ENCODE measurements at places on chromosomes 1 and 21.

DNA sequence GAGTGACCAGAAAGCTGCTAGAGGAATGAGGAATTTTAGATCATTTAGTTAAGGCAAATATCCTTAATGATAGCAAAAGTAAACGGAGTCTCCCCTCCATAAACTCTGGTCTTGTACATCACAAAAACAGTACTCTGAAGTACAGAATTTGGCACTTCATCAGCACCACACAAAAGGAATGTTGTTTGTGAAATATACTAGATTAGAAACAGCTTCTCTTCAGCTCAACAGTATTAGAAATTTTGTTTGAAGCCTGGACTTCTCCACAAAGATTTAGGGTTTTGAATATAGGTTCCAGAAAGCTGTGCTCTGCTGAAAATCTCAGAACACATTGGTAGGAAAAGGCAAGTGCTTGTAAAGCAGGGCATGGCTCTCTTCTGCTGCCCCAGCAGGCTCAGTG lies 135.1 kb upstream of the PTGFR start:
- DNase-seq: no peak

DNA sequence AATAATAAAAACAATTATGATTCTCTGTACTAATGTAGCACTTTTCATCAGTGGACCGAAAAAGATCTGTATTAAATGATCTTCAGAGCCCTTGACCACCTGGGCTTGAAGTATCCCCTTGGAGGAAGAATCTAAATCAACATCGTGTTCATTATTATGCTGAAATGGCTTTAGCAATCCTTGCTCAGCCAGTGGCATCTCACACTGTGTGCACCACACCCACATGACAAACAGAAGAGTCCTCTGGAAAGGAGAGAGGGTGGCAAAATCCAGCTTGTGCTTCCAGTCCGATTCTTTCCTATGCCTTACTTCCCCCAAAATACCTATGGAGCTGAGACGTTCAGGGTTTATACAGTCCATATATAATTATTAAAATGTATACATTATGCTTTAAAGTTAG lies 318.5 kb upstream of the RUNX1 start:
- DNase-seq: no peak

DNA sequence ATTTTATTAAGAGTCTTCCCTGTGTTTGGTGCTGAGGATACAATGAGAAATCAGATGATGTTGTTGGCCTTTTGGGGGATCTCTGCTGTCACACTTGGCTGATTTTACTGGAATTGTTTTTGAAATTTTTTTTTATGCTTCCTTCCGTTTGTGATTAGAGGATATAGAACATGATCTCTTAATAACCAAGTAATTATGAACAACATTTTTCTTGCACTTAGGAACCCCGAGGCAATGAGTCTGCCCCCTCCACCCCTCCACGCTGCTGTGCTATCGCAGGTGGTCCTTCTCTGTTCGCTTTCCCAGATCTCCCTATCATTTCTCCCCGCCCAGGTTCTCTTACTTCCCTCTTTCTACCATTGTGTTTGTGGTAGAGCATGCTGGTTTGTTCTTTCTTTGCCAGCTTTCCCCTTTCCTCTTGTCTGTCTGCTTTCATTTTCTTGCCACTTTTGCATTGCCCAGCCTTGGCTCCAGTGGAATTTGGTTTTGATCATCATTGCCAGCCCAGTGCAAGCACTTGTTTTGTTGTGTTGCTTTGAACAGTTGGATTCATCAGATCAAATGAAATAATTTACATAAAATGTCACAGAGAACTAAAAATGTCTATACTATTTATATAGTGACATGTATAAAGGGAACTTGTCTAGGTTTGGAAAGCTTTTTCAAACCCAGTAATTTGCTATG lies 73.1 kb upstream of the SCCPDH start:
- DNase-seq: no peak

DNA sequence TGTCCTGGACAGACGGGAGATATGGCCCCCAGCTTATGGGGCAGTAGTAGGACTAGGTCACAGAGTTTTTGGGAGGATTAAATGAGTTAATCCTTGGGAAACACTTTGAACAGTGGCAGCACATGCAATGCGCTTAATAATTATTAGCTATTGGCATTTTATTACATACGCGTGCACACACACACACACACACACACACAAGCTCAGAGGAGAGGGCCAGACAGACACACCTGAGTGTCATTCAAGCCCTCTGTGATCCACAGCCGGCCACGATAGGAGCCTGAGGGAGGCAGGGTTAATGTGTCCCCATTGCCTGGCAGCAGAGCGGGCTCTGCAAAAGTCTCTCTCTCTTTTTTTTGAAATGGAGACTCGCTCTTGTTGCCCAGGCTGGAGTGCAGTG lies 37.9 kb downstream of the EPHA2 start:
- DNase-seq: no peak

GRCh38 chr1:175487956-175488355 lies 255.4 kb downstream of the TNR start:
- no peak for DNase-seq

- no peak for DNase-seq
Measured at GRCh38 chr1:234638832-234639799, 29.1 kb upstream of the IRF2BP2 start.

DNA sequence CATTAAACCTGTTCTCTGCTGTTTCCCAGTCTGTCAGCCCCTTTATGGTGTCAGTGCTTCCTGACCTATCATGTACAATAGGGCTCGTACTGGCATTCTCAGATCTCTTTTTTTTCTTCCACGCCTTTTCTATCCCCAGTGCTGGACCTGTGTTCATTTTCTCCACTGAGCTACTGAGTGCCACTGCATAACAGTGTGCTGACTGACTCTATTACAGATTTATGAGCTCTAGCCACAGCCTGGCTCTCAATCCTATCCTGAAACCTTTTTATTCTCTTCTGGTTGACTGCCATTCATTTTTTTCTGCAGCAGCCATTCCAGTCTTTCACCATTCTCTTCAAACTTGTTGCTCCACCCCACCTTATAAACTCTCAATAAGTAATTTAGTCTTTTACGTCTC lies 59.6 kb upstream of the MACF1 start:
- DNase-seq: no peak

DNA sequence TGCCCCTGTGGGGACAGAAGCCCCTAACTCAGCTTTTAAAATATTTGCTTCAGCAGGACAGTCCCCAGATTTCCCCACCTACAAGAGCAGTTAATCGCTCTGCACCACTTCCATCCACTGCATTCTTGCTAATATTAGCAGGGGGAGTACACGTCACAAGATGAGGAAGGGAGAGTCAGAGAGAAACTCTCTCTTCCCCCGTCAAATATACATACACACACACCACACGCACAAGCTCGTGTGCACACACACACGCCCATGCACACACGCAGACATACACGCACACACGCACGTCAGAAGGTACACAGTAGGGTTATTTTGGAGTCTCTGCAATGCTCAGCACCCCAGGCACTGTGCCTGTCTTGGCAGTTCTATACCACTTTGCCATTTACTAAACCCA lies 2.1 kb downstream of the CLCA1 start:
- no peak for DNase-seq

DNA sequence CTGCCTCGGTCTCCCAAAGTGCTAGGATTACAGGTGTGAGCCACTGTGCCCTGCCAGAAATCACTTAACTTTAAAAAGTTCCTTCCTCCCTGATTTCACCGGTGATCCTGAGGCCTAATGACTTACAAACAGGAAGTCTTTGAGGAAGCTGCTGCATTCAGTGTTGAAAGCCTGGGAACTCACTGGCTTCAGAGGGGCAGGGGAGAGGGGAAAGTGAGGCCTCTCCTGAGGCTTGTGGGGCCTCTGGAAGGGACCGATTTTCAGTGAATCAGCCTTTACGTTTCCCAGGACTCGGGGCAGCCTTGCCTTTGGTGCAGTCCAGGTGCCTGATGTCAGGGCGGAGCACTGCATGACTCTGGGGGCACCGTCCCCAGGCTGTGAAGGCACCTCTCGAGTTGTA lies 30.1 kb upstream of the ARHGEF10L start:
- DNase-seq: no peak

GRCh38 chr1:204431310-204432184 lies 19.9 kb upstream of the PPP1R15B start:
- DNase-seq: peak; percentile 85

GRCh38 chr1:32749771-32750170 lies 47.2 kb upstream of the SYNC start:
- DNase-seq: no peak

GRCh38 chr1:233518344-233518743 lies 95.6 kb upstream of the KCNK1 start:
- peak; percentile 36 for DNase-seq

DNA sequence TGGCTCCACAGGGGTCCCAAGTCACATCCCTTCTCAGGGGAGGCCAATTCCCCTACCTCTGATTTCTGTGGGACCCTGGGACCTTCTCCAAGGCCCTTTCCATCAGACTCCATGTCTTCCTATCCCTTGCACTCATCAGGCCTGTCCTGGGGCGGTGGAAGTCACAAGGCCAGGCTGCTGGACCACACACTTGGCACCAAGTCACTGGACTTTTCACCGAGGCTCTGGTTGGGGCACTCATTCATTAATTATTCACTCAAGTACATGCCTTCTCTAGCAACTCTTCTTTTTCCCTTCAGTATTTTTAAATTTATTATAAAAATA lies 11.2 kb upstream of the FOXO6 start:
- DNase-seq: no peak

DNA sequence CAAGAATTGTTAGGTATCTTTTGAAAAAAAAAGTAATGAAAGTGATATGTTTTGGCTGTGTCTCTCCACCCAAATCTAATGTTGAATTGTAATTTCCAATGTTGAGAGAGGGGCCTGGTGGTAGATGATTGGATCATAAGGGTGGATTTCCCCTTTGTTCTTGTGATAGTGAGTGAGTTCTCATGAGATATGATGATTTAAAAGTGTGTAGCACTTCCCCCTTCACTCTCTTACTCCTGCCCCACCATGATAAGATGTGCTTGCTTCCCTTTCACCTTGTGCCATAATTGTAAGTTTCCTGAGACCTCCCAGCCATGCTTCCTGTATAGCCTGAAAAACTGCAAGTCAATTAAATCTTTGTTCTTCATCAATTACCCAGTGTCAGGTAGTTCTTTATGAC lies 70.7 kb downstream of the XCL2 start:
- no peak for DNase-seq

DNA sequence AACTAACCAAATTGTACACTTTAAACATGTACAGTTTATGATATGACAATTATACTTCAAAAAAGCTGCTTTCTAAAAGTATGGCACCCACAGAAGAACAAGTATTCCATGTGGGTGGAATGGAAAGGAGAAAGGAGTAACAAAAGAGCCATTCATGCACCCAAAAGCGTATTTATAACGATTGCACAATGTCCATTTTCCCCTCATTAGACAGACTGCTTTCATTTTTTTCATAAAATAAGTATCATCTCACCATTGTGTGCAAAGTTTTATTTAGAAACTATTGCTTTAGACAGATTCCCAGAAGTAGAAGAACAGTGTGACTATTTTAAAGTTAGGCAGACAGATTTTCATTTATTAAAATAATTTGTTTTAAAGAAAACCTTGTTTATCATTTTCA lies 59.6 kb downstream of the KIAA0319L start:
- no peak for DNase-seq
